T-cell (primary cell): ENCODE measurements at places on chromosomes 2 and 18. TPM values are rescaled to one million over a fixed set of nuclear protein-coding genes. Genes with fewer than 3 reads are reported as not detected.

- no peak for DNase-seq
Observed at GRCh38 chr2:171165967-171166327, 5.3 kb upstream of the TLK1 start.

DNA sequence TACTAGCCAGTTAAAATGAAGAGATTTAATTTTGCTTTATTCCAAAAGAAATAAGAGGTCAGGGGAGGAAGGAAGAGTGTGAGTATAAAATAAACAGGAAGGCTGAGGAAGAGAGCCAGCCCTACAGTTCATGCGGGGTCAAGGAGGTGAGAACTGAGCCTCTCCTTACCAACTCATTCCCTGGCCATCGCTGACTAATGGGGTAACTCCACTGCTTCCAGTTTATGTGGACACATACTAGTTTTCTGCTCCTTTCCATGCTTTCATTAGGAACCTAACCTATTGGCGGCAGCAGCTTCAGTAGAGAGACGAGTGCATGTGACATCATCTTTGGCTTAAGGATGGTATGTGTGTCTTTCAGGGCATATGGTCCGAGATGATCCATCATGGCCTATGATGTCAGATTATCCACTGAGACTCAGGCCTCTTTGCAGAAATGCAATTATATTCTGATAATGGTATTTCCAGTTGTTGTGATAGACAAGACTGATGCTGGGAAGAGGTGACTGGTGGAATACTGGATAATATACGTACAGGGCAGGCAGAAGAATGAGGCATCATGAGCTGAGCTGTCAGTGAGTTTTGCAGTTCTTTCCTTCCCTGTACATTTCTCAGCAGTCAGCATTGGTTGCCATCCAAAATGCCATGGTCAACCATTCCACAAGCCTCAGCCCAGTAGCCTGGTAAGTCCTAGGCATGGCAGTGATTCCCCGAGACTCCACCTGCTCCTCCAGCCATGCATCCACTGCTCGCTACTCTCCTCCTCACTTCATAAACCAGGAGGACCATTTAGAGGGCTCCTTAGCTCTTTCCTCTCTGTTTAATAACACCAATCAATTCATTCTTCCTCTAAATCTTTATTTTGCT, 184.6 kb upstream of the OSR1 start:
- DNase-seq = no peak

GRCh38 chr2:216578325-216578724, 54.9 kb upstream of the IGFBP2 start:
- DNase-seq = no peak

- DNase-seq = no peak
Observed at GRCh38 chr2:208406474-208407451, at the start of gene PTH2R. PTH2R (plus strand) TSS chr2:208406792; CDS start chr2:208407044, 252 bp downstream.

DNA sequence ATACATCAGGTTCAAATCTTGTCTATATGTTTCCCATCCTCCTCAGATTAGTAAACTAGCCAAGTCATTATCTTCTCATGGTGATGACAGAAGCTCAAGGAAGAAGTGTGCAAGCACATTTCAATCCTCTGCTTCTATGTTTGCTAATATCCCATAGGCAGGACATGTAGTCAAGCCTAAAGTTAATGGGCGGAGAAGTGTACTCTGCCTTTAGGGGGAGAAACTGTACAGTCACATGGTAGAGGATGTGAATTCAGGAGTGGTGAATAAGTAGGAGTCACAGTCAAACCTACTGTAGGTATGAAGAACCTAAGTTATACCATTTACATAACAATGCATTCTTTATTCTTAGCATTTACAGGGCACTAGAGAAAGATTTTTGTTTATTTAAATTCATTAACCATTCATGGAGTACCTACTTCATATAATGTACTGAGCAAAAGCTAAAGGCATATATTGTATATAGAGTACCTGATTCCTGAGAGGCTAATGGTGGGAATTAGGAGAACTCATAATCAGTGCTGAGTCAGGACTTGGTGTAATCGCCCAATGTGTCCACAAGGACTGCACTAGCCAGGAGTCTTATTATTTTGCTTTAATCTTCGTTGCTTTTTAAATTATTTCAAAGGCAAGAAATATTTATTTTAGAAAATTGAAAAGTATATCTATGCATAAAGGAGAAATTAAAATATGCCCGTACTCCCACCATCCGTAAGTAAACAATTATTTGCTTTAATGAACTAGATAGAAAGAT, 394.3 kb upstream of the ETAA1 start:
- DNase-seq = no peak

DNA sequence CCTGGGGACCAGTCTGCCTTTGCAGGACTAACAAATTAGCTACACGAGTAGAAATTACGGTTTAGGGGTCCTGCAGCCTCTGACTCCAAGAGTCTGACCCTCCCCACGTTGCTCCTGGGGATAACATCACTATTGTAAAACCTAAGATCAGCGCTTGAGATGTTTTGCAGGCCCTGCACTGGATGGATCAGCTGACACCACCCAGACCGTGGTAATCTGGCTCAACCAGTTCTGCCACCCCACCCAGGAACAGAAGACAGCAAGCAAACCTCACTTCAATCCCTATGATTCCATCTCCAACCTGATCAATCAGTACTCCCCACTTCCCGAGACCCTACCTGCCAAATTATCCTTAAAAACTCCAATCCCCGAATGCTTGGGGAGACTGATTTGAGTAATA, 31.7 kb downstream of the NGEF start:
- no peak for DNase-seq

DNA sequence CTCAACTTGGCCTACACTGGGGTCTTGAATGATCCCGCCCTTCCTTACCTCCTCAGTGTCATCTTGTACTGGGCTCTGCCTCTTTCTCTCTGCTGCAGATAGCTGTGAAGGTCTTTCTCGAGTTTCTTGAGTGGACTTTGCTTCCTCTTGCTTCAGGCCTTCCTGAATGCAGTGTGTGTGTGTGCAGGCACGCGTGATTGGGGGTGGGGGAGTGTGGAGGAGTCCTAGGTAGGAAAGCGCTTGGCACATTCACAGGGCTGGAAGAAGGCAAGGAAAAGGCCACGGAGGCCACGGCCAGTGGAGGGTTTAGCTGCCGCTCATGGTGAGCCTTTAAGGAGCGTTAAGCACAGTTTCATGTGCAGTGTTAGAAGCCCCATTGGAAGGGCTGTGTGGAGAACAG, 5.5 kb downstream of the RALB start:
- no peak for DNase-seq

SLC35F6 gene
- total RNA-seq = 18.4 TPM

SIGLEC15 gene
- total RNA-seq = not detected

PPP4R1 gene
- total RNA-seq = 36.6 TPM

LBX2 gene
- 0.73 TPM for total RNA-seq

KLHL30 gene
- total RNA-seq = not detected

GATA6 gene
- 0.96 TPM for total RNA-seq

UCN gene
- 1.8 TPM for total RNA-seq

FAM237A gene
- total RNA-seq = not detected
